ENCODE measurements at places on chromosomes 5 and 9.
A peak's percentile ranks its signal among the peaks of the same experiment; 100 is the strongest.

GRCh38 chr9:31848505-31849285 lies 535.7 kb upstream of the ACO1 start:
- no peak for DNase-seq

GRCh38 chr5:44942524-44943001 lies 133.8 kb downstream of the MRPS30 start:
- no peak for DNase-seq

GRCh38 chr5:181028032-181028819 lies 11.8 kb upstream of the BTNL9 start:
- DNase-seq, result no peak

DNA sequence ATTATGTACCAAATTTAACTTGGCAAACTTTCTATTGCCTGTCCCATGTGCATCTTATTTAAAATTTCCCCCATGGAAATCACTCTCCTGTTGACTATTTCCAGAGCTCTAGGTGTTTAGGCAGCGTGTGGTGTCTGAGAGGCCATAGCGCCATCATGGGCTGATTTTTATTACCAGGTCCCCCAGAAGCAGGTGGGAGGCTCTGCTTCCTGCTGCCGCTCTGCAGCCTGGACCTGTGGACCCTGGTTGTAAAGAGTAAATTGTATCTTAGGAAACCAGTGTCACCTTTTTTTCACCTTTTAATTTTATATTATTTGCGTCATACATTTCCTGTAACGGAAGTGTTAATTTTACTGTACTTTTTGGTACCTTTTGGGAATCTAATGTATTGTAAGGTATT lies 6.4 kb downstream of the HNRNPAB start:
- no peak for DNase-seq

DNA sequence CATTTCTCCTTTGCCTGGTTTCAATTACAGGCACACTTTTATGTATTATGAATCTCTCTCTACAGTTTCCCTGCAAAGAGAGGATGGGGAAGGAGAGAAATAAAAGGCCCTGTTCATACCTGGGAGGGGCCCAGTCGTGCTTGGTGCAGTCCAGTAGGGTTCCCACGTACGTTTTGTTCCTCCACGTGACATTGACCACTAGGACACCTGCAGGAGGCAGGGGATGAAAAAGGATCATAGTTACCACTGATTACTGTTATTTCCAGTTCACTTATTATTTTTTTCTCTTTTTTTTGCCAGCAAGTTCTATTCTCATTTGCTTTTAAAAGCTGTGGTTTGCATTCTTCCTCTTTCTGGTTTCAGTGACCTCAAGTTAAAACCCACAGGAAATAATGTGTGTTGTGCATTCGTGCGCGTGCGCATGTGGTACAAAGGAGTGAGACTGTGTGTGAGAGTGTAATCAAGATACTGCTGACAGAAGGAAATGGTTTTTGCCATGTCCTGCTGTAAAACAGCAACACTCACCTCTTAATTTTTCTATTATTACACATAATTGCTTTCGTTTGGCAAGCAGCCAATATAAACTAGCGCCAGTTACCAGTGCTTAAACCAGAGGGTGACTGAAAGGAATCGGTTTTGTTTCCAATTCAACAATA lies 96.8 kb downstream of the ZNF608 start:
- peak; percentile 76 for DNase-seq

DNA sequence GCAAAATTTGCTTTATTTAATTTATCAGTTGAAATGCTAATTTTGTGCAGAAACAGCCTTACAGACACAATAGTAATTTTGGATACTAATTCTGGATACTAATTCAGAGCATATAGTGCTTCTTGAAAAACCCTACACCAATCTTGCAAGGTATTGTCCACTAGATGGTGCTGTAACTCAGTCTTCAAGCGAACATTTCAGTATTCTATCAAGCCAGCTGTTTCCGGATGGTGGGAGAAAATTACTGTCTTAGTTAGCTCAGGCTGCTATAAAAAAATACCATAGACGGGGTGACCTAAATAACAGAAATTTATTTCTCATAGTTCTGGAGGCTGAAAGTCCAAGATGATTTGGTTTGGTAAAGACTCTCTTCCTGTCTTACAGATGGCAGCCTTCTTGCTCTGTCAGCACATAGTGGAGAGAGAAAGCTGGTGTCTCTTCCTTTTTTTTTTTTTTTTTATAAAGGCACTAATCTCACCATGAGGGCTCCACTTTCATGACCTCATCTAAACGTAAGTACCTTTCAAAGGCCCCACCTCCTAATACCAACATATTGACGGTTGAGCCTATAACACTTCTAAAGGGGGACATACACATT lies 1306.5 kb upstream of the CDH9 start:
- no peak for DNase-seq
